Ureter (tissue), 1 donor: ENCODE measurements at places on chromosomes 1 and 21.

DNA sequence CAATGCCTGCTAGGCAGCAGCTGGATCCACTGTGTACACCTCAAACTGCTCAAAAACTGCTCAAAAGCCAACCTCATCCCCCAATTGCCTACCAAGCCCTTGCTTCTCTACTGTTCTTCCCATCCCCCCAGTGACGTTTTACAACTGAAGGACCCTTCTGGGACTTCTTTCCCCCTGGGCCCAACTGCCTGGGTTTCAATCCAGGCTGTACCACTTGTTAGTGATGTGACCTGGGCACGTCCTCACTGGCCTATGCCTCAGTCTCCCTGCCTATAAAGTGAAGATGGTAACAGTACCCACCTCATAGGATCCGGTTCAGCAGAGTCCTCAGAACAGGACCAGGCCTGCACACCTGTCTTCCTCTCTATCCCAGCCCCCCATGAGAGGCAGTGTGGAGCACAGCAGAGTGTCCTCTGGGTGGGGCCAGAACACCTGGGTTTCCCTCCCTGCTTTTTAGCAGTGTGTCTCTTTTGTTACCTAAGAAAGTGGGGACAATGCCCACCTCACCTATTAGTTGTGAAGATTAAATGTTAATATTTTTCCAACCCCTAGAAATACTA is 1.9 kb upstream of the TEKT2 start:
- DNase-seq: no peak

DNA sequence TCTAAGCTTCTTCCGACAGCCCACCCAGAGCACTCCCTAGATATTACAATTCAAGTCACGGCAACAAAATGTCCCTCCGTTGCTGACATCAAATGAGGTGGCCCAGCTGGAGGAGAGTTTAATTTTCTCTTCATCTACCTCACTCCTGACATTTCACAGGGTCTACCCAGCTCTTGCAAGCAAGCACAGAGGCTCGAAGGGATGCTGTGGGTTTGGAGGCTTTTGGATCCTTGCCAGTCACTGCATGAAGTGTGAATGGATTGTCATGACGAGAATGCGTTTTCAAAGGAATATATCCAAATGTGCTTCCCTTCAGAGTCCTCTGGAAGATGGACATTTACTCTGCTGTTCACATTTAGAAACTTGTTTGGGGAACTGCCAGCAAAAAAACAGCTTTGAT is 33.5 kb downstream of the CAPN8 start:
- DNase-seq: no peak

DNA sequence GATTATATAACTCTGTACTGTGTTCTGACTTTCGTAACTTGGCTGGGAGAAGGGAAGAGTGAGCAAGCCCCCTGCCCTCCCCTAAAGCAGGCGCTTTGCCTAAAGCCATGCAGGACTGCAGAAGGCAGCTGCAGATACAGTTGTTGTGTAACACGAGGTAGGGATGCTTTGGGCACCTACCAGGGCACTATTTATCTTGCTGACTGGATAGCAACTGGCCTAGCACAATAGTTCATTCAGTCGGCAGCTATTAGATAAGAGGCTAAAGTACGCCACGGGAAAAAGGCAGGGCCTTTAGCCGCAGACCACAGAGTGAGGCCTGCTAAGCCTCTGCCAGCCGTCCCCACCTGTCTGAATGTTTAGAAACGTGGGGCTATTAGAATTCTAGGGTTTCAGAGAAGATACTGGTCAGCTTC is 80.9 kb downstream of the TTC3 start:
- DNase-seq: no peak

DNA sequence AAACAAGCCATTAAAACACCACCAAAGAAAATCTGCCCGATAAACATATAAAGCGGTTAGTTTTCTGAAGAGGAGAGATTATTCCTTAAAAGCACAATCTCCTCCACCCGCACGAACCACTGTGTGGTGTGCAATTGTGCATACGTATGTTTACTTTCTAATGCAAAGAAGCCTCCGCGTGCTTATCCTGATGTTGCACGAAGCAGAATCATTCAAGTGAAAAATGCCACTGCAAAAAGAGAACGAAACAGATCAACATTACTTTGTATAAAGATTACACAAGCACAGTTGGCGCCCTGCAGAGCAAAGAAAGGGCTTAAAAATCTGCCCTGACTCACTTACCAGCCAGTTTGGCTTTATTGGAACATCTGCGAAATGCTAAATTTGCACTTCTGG is 166.8 kb downstream of the ZNF281 start:
- no peak for DNase-seq

GRCh38 chr1:28249013-28249865 is 10.1 kb upstream of the SESN2 start:
- DNase-seq: peak; percentile 57

DNA sequence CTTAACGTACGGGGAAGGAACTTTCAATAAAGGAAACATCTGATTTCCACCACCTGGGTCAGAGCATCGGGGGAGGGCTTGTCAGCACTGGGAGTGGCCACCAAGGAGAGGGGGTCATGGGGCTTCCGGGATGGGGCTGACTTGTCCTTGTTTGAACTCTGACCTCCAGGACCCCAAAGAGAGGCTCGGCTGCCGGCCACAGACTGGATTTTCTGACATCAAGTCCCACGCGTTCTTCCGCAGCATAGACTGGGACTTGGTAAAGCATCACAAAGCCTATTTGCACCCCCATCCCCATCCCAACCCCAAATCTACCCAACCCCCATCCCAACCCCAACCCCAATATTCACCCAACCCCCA is 19.5 kb downstream of the FAAP20 start:
- DNase-seq: no peak

DNA sequence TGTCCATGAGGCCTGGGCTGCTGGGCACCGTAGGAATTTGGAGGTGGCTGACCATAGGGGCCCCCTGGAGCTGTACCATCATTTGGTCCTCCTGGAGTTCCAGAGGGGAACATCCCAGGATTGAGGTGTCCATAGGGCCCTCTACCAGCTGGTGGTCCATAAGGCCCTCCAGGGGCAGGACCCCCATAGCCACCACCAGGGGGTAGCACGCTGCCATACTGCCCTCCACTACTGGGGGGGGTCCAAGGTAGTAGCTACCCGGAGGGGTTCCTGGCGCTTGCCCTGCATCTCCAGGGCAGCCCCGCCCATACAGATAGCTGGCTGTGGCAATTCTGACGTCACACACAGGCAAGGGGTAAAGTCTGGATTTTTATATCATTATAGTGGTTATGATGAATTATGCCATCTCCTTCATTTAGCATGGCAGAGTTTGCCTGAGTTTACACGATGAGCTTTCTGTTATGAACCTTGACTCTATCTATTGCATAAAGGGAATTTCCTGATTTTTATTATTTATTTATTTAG is 13.2 kb downstream of the MDM4 start:
- DNase-seq: no peak
